Stimulated activated CD8-positive, alpha-beta memory T cell treated with anti-CD3 and anti-CD28 coated beads, Interleukin-4, amount 100 ng/mL, for 1 hour (primary cell): ENCODE measurements at places on chromosomes 11 and 22.

DNA sequence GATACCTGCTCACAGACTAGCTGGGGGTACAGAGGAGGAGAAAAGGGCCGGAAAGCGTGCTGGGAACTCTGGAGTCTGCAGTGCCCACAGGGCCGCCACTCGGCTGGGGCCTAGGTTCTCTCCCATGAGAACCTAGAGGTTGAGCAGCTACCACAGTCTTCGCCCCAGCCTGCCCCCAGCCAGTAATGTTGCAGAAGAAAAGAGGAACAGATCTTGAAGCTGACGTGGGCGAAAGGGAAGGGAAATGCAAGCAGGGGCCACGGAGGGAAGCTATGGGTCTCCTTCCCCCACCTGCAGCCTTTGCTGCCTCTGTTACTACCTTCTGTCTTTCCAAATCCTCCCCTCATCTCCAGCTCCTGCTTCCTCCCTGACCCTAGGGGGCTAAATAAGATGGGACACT, 28.8 kb upstream of the P2RY2 start:
- DNase-seq, result no peak

DNA sequence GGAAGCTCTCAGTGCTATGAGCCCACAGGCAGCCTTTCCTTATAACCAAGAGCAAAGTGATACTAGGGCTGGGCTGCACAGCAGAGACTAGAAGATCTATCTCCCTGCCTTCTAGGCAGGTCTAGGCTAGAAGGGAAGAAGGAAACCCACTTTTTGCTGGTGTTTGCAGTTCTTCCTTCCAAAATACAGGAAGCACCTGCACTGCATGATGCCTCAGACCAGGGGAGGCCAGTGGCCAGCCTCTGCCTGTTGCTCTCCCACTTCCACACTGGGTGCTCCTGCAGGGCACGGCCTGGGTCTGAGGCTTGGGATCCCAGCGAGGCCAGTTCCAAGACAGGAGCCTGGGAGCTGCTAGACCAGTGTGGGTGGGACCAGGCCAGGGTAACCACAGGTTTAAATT, 6.0 kb upstream of the UCP3 start:
- DNase-seq, result no peak

- DNase-seq, result no peak
Observed at GRCh38 chr22:48097723-48098122, 1335.3 kb downstream of the TBC1D22A start.

- DNase-seq, result no peak
Observed at GRCh38 chr11:120499859-120500258, 11.7 kb upstream of the GRIK4 start.

GRCh38 chr11:134528453-134528852, 116.4 kb upstream of the B3GAT1 start:
- DNase-seq, result no peak

DNA sequence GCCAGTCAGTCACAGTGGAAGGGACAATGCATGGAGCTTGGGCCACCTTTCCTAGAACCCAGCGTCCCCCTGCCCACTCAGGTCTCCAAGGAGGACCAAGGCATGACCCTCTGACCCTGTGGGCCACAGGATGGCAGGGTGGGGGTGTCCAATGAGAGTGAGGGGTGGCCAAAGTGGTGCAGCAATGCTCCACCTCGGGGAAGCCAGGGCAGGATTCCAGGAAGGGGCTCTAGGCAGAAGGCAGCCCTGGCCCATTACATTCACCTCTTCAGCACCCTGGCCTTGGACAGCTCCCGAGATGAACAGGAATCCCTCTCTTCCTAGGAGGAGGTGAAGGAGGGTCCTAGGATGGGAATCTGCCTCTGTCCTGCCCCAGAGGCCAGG, 597.5 kb downstream of the BRD1 start:
- no peak for DNase-seq

DNA sequence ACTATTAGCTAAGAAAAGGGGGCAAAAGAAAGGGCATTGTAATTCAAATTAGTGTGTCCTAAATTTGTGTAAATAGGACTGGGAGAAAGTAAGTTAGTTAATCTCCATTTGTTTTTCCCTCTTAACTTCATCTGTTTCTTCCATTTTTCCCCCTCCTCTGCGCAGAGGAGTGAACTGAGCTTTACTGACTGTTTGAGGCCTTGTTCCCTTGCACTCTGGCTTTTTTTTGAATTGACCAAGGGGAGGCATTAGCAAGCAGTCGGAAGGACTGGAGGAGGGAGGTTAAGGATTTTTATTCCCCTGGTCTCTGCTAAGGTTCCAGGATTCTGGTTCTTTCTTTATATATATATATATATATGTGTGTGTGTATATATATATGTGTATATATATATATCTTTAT, 15.2 kb upstream of the FANCF start:
- DNase-seq, result no peak

DNA sequence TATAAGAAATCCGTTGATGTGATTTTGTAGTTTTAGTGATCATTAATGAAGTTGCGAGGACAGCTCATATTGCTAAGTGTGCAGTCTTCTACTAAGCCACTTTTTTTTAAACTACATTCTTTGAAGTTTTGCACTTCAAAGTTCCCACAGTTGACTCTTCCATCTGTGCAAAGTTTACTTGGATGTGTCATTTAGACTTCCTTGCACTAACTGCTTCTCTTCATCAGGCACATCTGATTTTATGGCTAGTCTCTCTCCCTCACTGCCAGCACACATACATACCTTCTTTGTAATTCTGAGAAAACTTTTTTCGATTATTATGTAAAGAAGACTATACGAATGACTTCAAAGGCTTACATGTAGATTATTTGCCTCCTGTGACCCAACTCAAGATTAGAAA, 250.0 kb downstream of the DYNC2H1 start:
- no peak for DNase-seq

DNA sequence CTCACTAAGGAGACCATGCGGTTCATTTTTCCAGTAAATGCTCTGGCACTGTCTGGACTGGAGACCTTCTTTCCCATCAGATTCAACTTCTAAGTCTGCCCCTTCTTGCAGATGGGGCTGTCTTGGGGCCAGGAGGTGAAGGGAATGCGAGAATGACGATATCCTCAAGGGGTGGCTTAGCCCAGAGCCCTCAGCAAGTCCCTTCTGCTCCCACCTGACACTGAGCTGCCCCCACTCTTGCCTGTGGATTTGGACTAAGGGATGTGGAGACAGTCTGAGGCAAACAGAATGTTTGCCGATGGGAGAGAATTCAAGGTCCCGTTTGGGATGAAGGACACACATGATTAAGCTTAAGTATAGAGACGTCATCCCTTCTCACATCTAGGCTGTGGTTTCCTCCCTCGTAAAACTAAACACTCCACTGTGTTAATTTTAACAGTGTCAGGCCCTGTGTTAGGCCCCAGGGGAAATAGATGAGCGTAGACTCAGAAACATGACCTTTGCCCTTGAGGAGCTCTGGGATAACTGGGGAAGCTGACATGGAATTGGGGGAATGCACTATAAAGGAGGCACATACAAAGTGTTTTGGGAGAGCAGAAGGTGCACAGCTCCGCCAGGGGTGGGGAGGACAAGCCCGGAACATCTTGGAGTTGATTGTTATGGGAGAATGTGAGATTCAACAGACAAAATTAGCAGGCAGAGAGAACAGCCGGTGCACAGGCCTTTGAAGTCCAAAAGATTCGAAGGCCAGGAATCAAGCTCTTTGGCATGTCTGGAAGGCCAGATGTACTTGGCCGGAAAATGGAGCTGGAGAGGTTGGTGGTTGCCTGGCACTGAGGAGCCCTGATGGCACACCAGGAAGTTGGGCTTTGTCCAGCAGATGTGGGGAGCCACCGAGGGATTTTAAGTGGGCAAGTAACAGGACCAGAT, 71.6 kb downstream of the ST3GAL4 start:
- DNase-seq, result no peak

DNA sequence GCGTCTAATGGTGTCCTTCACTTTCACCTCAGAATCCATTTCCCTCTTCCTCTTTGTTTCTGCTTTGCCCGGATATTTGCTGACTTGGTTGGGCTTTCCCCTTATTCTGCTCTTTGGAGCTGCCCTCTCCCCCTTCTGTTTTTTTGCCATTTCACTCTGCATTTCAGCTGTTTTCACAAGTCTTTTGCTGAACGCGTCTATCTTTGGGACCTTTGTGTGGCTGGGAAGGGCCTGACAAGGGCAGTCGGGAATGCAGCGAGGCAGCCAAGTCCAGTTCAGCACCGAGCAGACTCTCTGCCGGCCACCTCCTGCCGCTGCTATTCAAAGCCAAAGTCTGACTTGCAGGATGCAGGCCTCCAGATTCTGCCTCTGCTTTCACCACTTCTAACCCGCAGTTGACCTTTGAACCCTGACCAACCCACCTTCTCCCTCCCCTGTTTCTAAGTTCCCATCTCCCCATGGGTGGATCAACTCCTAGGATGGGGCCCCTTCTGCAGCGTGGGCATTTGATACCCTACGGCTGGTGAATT, 38.2 kb downstream of the FEZ1 start:
- no peak for DNase-seq

GRCh38 chr11:104872393-104872792, 25.9 kb downstream of the CASP12 start:
- DNase-seq, result no peak

- no peak for DNase-seq
Observed at GRCh38 chr11:47179655-47179991, 2.9 kb upstream of the ARFGAP2 start.

GRCh38 chr11:5225480-5225871, 1.4 kb downstream of the HBB start:
- no peak for DNase-seq

GRCh38 chr11:104694259-104695064, 203.8 kb downstream of the CASP12 start:
- no peak for DNase-seq
